ENCODE measurements at places on chromosomes 12 and 14.

DNA sequence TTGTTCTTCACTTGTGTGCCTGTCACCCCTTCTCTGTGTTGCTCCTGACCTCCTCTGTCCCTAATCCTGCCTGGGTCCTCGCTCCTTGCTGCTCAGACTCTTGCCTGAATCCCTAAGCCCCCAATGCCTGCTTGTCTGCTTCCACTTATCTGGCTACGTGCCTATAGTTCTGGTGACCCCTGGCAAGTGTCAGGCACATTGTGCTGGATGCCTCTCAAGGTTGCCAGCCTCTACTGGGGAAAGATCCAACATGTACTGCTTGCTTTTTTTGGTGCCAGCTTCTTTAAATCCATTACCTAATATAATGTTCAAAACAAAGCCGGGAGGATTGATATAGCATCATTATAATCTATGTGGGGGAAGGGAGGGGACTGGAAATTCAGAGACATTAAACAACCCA, 448.0 kb upstream of the CCDC196 start:
- no peak overlapping the region for H3K27ac ChIP-seq
- no peak overlapping the region for H3K4me3 ChIP-seq
- no peaks in the 10 kb centered on the region for H3K36me3 ChIP-seq

DNA sequence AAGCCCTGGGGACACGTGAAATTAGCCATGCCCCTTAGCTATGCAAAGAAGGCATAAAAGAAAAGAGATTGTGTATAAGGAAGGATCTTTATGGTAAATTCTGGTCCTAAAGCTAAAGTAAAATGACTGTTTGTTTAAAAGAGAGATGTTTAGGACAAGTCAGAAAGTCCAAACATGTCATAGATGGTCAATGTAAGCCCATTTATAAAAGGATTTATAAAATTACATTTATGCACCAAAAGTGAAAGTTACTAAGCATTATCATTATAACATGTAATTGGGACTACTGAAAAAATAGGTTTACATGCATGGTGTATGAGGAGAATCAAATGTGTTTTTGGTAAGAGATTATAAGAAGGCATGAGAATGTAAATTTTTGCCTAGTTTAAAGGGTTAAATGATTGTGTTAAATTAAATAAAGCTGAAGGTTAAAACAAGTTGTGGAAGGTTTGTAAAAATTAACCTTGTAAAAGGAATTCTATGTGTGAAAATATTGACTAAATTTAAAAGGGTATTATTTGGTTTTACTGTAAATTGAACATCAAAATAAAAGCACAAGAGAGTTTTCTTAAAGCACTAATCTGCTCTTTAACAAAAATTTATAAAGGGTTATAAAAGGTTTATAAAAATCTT, 50.4 kb upstream of the TSPAN8 start:
- H3K27ac ChIP-seq: no peak overlapping the region
- no peaks in the 10 kb centered on the region for H3K36me3 ChIP-seq
- H3K4me3 ChIP-seq: no peak overlapping the region
- no peak for DNase-seq
- H3K4me1 ChIP-seq: no peaks in the 10 kb centered on the region

GRCh38 chr14:48398675-48399282, 723.4 kb upstream of the MDGA2 start:
- no peaks in the 10 kb centered on the region for H3K4me1 ChIP-seq
- H3K4me3 ChIP-seq: no peak overlapping the region
- no peaks in the 10 kb centered on the region for H3K27me3 ChIP-seq
- H3K36me3 ChIP-seq: no peaks in the 10 kb centered on the region
- DNase-seq: peak; percentile 52

- peak; percentile 90 for DNase-seq
- no peak overlapping the region for H3K4me3 ChIP-seq
- H3K27ac ChIP-seq: no peak overlapping the region
- H3K4me1 ChIP-seq: peaks cover under 1% of the 10 kb centered on the region
- no peaks in the 10 kb centered on the region for H3K27me3 ChIP-seq
These were observed 16.5 kb upstream of the HNF1A start for GRCh38 chr12:120961604-120962531.

- no peaks in the 10 kb centered on the region for H3K4me1 ChIP-seq
- no peak for DNase-seq
- peaks cover 15% of the 10 kb centered on the region for H3K36me3 ChIP-seq
- no peak overlapping the region for H3K27ac ChIP-seq
These were observed 5.4 kb downstream of the TMBIM4 start for GRCh38 chr12:66164349-66164821.

- no peak for DNase-seq
- H3K27ac ChIP-seq: no peak overlapping the region
- H3K4me1 ChIP-seq: no peaks in the 10 kb centered on the region
- no peaks in the 10 kb centered on the region for H3K27me3 ChIP-seq
- no peak overlapping the region for H3K4me3 ChIP-seq
- no peaks in the 10 kb centered on the region for H3K36me3 ChIP-seq
These were observed 98.4 kb upstream of the BTG1 start for GRCh38 chr12:92244036-92244435.

- H3K4me3 ChIP-seq: no peak overlapping the region
- peaks cover 10% of the 10 kb centered on the region for H3K4me1 ChIP-seq
- peaks cover 16% of the 10 kb centered on the region for H3K27me3 ChIP-seq
- H3K27ac ChIP-seq: no peak overlapping the region
- H3K36me3 ChIP-seq: no peaks in the 10 kb centered on the region
These were observed 300.1 kb downstream of the C12orf50 start for GRCh38 chr12:87728931-87729593.

Data from endodermal cell (in vitro differentiated cells).